ENCODE measurements at places on chromosomes 1 and 21. TPM values are rescaled to one million over a fixed set of nuclear protein-coding genes. Genes with fewer than 3 reads are reported as not detected.
A peak's percentile ranks its signal among the peaks of the same experiment; 100 is the strongest.

- no peak for DNase-seq
These were observed 22.9 kb downstream of the BCAS2 start for GRCh38 chr1:114558544-114558943.

The SPATA17 gene
- not detected for total RNA-seq

GRCh38 chr1:82392946-82393345 lies 592.2 kb downstream of the ADGRL2 start:
- no peak for DNase-seq

- DNase-seq, result no peak
These were observed 356.8 kb upstream of the B3GALT2 start for GRCh38 chr1:193543259-193543658.

The SPAG17 gene
- not detected for total RNA-seq

The S100B gene
- total RNA-seq, result not detected

The GBP4 gene
- 61.6 TPM for total RNA-seq

DNA sequence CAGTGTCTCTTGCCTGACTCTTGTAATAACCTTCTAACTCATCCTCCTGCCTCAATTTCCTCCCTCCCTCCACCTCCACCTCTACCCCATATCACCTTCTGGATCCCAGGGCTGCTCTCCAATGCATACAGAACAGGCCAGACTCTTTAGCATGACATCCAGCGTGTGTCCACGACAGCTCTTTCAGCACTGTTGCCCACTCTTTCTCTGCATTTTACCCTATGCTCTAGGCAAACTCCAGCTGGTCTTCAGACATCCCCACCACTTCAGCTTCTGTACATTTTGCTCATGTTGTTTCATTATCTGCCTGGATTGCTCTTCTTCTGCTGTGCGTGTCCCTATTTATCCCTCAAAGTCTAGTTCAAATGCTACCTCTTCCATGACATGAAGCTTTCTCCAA lies 4.8 kb downstream of the INKA2 start:
- DNase-seq, result no peak

GRCh38 chr1:247496581-247497285 lies 38.8 kb upstream of the OR2B11 start:
- DNase-seq, result no peak

The ASAP3 gene
- total RNA-seq, result 0.43 TPM

DNA sequence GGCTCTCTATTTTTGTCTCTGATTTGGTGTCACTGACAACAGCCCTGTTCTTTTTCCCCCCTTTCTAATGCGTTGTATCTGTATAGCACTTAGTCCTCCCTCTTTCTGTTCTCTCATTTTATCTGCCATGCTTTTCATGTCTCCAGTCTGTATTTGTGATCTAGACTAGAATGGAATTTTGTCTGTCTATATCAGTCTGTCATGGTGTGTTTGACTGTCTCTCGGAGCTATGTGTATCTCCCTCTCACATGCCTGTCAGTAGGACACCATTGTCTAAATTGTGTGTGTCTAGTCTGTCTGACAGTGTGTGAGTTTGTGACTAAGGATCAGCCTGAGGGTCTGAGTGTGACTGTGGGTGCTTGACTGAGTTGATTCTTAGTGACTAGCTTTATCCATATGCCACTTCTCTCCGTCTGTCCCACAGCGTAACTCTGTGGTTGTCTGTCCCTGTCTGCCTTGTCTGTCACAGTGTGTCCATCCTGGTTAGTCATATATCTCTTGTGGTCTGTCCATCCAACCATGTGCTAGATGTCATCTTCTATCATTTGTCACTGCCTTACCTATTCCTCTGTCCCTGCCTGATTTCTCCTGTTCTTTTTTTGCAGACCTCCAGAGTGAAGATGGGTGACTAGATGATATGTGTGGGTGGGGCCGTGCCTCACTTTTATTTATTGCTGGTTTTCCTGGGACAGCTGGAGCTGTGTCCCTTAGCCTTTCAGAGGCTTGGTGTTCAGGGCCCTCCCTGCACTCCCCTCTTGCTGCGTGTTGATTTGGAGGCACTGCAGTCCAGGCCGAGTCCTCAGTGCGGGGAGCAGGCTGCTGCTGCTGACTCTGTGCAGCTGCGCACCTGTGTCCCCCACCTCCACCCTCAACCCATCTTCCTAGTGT lies 1.4 kb upstream of the B4GALT2 start:
- no peak for DNase-seq

GRCh38 chr1:12159816-12160215 lies 7.0 kb upstream of the TNFRSF1B start:
- peak; percentile 56 for DNase-seq

The MOV10 gene
- 102 TPM for total RNA-seq

The REG4 gene
- total RNA-seq, result not detected

- no peak for DNase-seq
These were observed 16.7 kb upstream of the FAM110D start for GRCh38 chr1:26142159-26142558.

DNA sequence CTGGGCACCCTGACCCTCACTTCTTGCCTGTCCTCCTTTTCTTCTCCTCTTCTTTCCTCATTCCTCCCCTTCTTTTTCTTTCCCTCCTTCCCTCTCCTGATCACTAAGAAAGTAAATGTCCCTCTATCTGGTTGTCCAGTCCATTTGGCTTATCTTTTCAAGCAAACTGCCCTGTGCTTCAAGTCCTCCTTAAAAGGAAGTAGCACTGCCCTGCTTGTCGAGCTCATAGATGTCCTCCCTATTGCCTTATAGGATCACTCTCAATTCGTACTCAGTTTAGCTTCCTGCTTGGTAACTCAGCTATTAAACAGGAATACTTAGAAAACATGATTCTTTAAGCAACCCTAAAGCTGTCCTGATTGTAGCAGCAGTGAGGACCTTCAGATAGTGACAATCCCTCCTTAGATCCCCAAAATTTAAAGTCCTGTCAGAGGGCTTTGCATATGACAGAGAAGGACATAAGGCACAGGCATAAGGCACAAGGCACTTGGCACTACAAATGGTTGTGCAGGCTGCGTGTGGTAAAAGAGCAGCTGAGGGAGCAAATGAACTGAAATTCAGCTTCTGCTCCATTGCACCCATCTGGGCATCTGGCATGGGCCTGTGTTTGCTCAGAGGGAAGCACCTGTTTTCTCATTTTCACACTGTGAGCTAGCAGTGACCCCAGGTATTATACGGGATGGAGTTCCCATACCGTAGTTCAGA lies 26.1 kb upstream of the SLAMF6 start:
- no peak for DNase-seq

All from activated CD4-positive, alpha-beta memory T cell treated with anti-CD3 and anti-CD28 coated beads, Interleukin-2, amount 10 ng/mL, durations not matched to agents 7 days and 5 days (primary cell).